Activated CD8-positive, alpha-beta memory T cell treated with anti-CD3 and anti-CD28 coated beads for 48 hours (primary cell): ENCODE measurements at places on chromosomes 1 and 21.

- no peak for DNase-seq
These were observed 171.5 kb upstream of the TMEM51 start for GRCh38 chr1:14982029-14982428.

GRCh38 chr1:181062836-181063428 lies 25.6 kb upstream of the IER5 start:
- DNase-seq = no peak

DNA sequence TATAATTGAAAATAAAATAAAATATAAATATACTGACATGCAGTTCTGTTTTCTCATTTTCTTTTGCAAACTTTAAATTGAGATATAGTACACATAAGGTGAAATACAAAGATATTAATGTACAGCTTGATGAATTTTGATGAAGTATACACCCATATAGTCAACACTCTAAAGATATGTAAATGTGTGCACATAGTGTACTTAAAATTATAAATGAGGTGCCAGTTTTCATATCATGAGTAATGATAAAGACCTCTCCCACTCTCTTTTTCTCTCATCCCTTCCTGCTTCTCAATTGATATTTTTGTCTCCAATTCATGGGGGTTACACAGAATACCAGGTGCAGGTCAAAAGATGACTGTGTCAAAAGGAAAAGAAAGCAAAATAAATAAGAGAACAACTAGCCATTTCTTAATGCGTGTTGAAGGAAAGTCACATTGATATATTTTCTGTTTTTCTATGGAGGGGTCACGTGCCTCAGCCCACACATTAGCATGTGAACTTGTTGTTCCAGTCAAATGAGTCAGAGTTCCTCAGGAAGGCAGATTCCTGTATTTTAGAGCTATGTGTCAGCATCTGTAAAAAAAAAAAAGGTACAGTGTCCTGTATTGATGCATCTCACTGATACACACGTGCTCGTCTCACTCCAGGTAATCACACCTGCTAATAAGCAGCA lies 64.3 kb upstream of the HOOK1 start:
- DNase-seq = no peak

DNA sequence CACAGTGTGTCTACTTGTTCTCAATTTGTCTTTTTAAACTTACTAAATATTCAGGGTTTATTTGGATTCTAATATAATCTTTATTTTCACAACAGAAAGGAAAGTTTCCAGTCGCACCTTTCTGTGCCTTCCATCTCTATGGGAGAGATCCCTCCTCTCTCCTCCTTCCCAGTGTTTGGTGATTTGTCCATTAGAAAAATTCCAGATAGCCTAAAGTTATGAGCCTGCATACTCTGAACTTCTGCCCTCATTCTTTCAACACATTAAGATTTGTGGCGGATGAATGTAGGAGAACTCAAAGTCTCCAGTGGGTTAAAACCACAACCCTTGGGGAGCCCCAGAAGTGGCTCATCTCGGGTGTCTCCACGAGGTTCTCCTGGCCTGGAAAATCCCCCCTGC lies 3.6 kb downstream of the NHLH2 start:
- no peak for DNase-seq

DNA sequence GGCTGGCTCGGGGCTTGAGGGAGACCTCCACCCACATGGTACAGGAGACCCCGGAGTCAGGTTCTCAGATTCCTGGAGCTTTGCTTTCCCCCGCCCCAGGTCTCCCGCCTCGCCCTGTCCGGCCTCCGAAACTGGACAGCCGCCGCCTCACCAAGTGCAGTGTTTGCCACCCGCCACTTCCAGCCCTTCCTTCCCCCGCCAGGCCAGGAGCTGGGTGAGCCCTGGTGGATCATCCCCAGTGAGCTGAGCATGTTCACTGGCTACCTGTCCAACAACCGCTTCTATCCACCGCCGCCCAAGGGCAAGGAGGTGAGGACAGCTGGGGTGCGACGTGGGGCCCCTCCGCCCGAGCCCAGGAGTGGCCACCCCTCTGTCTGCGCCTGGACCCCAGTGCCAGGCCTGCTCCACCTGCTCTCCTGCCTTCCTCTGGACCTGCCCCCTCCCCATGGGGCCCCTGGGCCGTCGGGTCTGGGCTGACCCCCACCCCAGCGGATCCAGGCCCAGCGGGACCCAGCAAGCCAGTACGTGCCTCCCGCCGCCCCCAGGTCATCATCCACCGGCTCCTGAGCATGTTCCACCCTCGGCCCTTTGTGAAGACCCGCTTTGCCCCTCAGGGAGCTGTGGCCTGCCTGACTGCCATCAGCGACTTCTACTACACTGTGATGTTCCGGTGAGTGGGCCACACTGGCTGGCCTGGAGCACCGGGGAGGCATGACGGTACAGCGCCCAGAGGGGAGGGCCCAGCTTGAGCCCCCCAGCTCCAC lies 8.7 kb downstream of the SELENON start:
- no peak for DNase-seq

GRCh38 chr1:199290186-199290585 lies 651.3 kb downstream of the PTPRC start:
- no peak for DNase-seq

DNA sequence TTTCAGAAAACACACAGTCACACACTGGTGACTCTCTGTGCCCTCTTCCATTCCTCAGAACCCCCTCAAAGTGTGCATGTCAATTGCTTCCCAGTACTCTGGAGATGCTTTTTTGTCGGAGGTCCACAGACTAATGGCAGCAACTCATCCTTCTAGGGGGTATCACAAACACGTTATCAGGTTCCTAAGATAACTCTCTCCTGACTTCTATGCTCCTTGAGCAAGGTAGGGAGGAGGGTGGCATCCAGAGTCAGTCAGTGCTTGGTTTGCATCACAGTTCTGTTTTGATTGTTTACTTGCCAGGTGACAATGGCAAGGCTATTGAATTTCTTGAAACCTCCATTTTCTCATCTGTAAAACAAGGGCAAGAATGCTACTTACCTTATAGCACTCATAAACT lies 39.4 kb upstream of the DYNLT5 start:
- DNase-seq = no peak

DNA sequence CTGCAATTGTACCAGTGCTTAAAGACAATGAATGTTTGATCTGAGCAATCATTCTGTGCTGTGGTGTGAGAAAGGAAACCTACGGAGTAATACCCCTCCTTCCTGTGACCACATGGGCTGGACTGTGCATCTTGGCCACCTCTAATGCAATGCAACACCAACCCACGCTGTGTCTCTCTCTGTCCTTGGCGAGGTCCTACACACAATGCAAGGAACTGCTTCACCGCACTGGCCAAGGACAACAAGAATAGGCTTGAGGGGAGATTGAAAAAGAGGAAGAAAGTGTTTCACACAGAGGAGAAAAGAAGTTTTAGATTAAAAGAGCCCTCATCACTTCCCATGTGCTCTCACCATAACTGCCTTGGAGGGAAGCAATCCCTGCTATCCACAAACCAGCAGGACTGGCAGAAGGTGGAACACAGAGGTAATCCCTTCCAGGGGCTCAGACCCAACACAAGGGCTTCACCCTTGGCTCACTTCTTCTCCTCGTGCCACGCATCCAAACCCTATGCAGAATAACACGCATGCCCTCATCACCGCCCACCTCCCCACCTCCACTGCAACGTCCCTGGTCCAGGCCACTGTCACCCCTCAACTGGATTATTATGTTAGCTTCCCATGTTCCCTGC lies 112.5 kb upstream of the ERG start:
- DNase-seq = no peak

GRCh38 chr1:207918011-207918410 lies 7.1 kb upstream of the CD34 start:
- no peak for DNase-seq

DNA sequence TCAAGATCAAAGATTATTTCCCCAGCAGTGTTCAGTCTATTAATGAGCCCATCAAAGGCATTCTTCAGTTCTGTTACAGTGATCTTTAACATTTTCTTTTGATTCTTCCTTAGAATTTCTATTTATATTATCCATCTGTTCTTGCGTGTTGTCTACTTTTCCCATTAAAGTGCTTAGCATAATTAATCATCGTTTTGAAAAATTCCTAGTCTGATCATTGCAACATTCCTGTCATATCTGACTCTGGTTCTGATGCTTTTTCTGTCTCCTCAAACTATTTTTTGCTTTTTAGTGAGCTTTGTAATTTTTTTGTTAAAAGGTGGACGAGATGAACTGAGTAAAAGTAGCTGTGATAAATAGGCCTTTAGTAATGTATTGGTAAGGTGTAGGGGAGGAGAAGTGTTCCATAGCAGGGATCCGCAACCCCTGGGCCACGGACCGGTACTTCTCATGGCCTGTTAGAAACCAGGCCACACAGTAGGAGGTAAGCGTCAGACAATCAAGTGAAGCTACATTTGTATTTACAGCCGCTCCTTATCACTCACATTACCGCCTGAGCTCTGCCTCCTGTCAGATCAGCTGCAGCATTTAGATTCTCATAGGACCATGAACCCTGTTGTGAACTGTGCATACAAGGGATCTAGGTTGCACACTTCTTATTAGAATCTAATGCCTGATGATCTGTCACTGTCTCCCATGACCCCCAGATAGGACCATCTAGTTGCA lies 163.3 kb downstream of the PIK3R3 start:
- no peak for DNase-seq

- DNase-seq = no peak
These were observed 8.0 kb upstream of the SVBP start for GRCh38 chr1:42825036-42825851.

DNA sequence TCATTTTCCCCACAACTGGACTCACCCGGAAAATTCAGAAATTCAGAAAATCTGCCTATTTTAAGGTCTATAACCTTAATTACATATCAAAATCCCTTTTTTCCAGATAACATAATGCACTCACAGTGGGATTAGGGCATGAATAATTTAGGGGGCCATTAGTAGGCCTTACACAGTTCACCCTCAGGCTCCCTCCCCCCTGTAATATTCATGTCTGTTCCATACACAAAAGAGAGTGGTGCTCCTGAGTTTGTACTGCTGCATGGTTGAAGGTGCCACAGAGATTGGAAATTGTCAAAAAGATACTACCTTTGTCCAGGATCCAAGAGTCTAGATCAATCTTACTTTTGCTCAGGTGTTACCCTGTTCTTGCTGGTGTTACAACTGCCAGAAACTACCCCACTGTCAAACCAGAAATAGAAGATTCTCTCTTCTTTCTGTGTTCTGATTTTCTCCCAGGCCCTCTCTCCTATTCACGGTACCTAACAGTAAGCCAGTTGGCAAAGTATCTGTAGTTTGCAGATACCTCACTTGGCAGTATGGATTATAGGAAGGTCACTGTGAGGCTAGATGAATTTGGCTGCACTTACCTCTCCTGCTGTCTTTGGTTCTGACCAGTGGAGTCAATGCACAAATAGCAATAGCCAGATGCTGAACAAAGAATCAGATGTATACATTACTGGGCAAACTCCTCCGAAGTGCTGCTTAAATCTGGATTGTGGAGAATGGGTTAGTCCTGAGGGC lies 53.2 kb downstream of the C1orf198 start:
- DNase-seq = no peak

DNA sequence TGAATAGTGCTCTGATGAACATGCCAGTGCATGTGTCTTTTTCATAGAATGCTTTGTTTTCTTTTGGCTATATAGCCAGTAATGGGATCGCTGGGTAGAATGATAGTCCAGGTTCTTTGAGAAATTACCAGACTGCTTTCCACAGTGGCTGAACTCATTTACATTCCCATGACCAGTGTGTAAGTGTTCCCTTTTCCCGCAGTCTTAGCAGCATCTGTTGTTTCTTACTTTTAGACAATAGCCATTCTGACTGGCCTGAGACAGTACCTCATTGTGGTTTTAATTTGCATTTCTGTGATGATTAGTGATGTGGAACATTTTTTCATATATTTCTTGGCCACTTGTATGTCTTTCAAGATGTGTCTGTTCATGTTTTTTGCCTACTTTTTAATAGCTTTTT lies 784.5 kb downstream of the USP25 start:
- no peak for DNase-seq

DNA sequence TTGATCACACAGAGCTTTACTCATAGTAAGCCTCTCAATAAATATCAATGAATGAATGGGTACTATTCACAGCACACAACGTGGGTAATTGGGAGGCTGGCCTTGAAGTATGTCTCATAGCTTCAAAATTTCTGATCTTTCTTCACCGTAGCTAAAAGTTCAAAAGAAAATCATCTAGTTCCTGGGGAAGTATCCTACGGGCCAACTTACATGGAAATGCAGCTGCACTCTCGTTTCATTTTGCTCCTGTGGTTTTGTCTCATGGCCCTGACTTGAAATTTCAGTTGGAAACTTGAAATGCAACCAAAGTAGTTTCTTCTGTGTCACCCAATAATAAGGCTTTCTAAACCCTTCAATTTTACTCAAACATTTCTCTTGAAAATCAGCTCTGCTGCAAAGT lies 76.1 kb upstream of the CNIH3 start:
- no peak for DNase-seq

- DNase-seq = no peak
These were observed 35.0 kb downstream of the CTTNBP2NL start for GRCh38 chr1:112431038-112431437.

DNA sequence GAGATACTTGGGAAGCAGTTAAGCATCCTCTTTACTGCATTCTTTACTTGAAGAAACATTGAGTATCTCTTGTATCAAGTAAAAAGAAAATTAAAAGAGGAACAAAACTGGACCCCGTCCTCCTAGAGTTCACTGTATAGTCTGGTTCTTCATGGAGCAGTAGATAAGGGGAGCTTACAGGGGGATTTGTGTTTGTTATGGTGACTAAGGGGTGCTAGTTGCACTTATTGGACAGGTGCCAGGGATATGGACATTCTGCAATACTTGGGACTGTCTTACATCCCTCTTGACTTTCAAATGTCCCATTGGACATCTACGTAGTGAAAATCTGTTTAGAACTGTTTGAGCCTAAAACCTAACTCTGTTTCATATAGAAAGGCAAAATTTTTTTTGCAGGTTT lies 67.2 kb downstream of the ALG14 start:
- DNase-seq = no peak

DNA sequence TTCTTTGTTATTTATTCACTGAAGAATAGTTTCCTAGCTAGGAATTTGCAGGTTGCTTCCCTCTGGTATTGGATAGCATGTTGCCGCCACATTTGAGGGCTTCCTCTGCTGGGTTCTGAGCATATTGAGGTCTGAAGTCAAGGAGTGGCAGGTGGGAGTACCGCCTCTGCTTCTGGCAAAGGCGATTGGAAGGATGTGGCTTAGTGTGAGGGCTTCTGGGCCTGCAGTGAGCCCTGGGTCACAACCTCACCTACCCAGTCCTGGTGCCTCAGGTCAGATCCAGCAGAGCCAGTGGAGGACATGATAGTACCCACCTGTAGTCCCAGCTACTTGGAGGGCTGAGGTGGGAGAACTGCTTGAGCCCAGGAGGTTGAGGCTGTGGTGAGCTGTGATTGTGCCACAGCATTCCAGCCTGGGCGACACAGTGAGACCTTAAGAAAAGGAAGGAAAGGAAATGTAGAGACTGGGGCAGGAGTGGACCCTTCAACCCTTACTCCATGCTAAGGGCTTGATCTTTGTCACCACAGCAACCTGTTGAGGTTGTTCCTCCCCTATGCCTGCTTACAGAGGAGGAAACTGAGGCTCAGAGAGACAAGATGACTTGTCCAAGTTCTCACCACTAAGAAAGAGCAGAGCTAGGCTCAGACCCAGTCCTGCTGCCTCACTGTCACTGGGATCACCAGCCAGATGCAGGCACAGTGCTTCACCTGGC lies 22.8 kb downstream of the A3GALT2 start:
- DNase-seq = no peak
